Breast epithelium (tissue), 4 donors: ENCODE measurements at places on chromosomes 1 and 21.
A peak's percentile ranks its signal among the peaks of the same experiment; 100 is the strongest.

DNA sequence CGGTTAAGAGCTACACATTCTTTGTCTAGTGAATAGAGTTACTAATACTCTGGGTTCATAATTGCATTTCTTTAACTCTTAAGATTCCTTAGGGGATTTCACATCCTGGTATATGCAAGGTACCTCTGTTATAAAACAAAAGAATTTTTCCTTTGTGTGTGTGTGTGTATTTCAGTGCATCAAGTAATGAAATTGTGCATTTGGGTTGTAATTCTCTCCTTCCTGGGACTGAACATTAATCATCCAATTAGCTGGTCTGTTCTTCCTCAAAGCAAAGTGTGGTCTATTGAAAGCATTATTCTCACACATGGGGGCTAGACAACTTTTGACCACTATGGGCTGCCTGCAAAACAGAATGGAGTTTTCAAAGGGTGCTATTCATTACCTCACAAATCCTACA, 74.0 kb downstream of the ZC3H11B start:
- no peak for DNase-seq

GRCh38 chr1:156727926-156728598, at the start of gene METTL25B:
Gene METTL25B (plus strand): TSS chr1:156728469. CDS start chr1:156729105, 636 bp downstream.
- peak; percentile 77 for DNase-seq

- no peak for DNase-seq
These were observed 19.0 kb downstream of the FOXO6 start for GRCh38 chr1:41380195-41380594.

DNA sequence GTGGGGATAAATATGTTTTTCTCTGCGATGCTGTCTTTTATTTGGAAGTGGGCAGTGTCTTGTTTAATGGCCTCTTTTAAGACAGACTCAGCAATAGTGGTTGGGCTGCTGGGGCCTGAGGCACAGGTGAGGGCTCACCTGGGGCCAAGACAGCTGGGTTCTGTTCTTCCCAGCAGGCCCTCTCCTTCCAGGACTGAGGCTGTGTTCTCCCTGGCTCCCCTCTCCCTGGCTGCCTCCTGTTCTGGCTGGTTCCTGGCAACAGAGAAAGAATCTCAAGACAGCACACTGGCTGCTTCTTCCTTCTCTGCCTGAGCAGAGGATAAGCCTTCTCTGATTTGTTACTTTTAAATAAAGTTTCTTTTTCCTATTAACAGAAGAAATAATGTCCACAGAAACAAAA, 7.4 kb upstream of the GRHL3 start:
- no peak for DNase-seq

- DNase-seq = no peak
These were observed 112.1 kb downstream of the GRIK1 start for GRCh38 chr21:29827647-29828046.
